ENCODE measurements at places on chromosomes 11 and 22. TPM values are rescaled to one million over a fixed set of nuclear protein-coding genes. Genes with fewer than 3 reads are reported as not detected.

The STIP1 gene
- total RNA-seq: 218 TPM

The LMNTD2 gene
- 2.5 TPM for total RNA-seq

The SYT8 gene
- not detected for total RNA-seq

The SLC7A4 gene
- total RNA-seq: 1.2 TPM

DNA sequence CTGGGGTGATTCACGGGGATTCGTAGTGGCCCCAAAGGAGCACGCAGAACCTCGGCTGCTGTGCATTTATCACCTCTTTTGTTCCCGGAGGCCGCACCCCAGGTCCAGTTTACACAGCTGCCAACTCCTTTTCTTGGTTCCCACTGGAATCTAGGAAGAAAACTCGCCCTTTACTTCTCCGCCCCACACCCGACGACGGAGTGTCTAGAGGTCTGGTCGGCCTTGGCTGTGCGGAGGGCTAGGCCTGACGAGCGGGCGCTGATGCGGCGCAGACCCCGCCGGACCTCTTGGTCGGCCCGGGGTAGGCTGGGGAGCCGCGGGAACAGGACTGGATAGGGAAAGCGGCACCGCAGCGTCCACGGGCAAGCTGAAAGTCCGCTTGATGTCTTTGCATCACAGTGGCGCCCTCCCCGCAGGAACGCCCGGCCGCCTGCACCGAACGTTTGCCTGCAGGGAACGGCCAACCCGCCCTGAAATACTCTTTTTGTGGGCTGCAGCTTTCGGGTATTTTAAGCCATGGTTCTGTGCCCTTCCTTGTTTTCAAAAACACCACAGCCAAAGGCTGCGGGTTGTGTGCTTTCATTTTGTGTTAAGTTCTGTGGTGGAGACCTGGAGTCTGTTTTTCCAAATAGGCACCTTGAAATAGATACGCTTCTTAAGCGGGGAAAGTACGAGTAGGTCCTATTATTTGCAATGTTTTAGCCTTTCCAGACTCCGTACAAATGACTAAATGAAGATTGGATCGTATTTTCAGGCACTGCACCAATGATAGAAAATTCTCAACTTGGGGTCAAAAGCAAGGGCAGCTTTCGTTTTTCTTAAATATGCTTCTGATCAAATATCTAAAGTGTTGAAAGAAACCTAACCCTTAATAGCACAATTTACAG is 829 bp upstream of the ZBED5 start:
- peaks cover 17% of the 10 kb centered on the region for H3K36me3 ChIP-seq
- H3K4me3 ChIP-seq: peak overlapping the region; percentile 100
- DNase-seq: peak; percentile 75
- H3K27me3 ChIP-seq: no peaks in the 10 kb centered on the region
- H3K27ac ChIP-seq: peak overlapping the region; percentile 100

DNA sequence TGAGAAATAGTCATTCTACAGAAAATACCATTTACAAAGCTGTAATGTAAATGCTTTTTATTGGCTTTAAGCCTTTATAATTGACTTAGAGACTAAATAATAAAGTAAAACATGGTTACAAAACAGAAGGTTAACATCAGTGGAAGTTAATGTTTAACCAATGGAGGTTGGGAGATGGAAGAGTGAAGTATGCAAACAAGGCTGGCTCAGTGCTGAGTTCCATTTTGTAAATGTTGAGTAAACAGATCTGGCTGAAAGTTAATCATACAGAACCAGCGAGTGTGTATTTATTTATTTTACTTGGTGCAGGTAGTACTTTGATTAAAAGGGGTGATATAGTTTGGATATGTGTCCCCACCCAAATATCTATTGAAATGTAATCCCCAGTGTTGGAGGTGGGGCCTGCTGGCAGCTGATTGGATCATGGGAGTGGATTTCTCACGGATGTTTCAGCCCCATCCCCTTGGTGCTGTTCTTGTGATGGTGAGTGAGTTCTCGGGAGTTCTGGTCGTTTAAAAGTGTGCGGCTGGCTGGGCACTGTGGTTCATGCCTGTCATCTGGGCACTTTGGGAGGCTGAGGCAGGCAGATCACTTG is 827.4 kb downstream of the OPCML start:
- H3K27me3 ChIP-seq: peaks cover 3% of the 10 kb centered on the region
- DNase-seq: no peak
- H3K27ac ChIP-seq: no peak overlapping the region
- H3K4me1 ChIP-seq: no peaks in the 10 kb centered on the region
- H3K4me3 ChIP-seq: no peak overlapping the region
- H3K36me3 ChIP-seq: no peaks in the 10 kb centered on the region

GRCh38 chr11:42901084-42901483 is 410.7 kb upstream of the API5 start:
- H3K4me1 ChIP-seq: no peaks in the 10 kb centered on the region
- no peaks in the 10 kb centered on the region for H3K27me3 ChIP-seq
- H3K36me3 ChIP-seq: no peaks in the 10 kb centered on the region

DNA sequence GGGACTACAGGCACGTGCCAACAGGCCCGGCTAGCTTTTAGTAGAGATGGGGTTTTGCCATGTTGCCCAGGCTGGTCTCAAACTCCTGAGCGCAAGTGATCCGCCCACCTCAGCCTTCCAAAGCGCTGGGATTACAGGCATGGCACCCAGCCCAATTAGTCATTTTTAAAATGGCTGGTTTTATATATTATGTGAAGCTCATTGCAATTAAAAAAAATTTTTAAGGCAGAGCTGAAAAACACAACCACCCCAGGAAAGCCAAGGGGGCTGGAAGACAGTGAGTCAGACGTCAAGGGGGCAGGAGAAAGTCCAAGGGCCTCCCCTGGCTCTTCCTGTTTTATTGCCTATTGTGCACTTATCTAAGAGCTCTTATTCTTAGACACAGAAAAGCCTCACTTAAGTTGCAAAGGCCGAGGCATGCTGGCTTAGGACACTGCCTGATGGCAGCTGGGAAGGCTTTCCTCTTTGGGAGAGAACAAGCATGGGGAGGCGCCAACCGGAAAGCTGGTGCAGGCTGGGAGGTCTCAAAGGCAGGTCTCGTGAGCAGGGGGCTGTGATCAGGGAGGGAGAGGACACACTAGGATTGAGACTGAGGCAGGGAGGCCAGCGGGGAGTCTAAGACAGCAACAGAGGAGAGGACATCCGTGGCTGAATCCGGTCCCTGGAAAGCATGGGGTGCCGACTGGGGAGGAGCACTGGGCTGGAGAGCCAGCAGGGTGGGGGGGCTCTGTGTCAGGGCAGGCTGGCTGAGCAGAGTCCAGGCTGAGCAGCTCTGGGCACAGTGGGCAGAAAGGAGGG is 11.1 kb upstream of the OSM start:
- peaks cover 27% of the 10 kb centered on the region for H3K36me3 ChIP-seq
- peak overlapping the region; percentile 55 for H3K27ac ChIP-seq
- H3K4me3 ChIP-seq: no peak overlapping the region
- H3K4me1 ChIP-seq: peaks cover 49% of the 10 kb centered on the region

- DNase-seq: no peak
- H3K36me3 ChIP-seq: no peaks in the 10 kb centered on the region
- no peak overlapping the region for H3K27ac ChIP-seq
- H3K27me3 ChIP-seq: peaks cover 6% of the 10 kb centered on the region
Measured at GRCh38 chr11:20310596-20311394, 52.7 kb upstream of the HTATIP2 start.

DNA sequence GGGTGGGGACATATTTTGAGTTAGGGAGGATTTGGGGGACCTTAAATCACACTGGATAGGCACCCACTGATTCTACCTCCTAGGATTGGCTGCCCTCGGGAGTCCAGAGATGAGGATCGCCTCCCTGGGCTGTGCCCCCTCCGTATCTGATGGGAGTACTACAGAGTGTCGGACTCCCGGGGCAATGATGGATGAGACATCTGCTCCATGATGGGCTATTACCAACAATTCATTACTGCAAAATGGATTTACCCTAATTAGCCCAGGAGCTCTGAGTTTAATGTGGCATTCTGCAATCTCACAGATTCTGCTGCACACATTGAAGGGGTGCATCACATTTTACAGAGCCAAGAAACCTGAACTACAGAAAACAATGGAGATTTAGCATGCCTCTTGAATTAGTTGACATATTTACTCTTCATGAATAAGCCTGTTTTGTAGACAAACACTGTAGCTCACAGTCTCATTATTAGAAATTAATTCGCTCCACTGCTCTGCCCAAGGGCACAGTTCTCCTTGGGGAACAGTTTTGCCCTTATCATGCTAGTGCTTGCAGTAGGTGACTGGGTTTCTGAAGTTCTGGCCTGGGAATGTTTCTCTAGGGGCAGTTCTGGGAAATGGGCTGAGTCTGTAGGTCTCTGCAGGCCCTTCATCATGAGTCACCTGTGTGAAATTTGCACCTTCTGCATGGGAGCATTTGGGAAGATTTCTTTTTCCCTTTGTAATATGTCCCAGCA is 217.1 kb upstream of the PLET1 start:
- H3K27ac ChIP-seq: no peak overlapping the region
- H3K36me3 ChIP-seq: no peaks in the 10 kb centered on the region
- no peaks in the 10 kb centered on the region for H3K4me1 ChIP-seq
- no peak for DNase-seq
- peaks cover 13% of the 10 kb centered on the region for H3K27me3 ChIP-seq
- no peak overlapping the region for H3K4me3 ChIP-seq

Data from activated naive CD8-positive, alpha-beta T cell treated with anti-CD3 and anti-CD28 coated beads, Interleukin-2, amount 10 ng/mL, durations not matched to agents 7 days and 5 days (primary cell).